ENCODE measurements at places on chromosomes 3 and 15.
A peak's percentile ranks its signal among the peaks of the same experiment; 100 is the strongest.

GRCh38 chr15:101088271-101088670 is 163.6 kb downstream of the CHSY1 start:
- no peak for DNase-seq

DNA sequence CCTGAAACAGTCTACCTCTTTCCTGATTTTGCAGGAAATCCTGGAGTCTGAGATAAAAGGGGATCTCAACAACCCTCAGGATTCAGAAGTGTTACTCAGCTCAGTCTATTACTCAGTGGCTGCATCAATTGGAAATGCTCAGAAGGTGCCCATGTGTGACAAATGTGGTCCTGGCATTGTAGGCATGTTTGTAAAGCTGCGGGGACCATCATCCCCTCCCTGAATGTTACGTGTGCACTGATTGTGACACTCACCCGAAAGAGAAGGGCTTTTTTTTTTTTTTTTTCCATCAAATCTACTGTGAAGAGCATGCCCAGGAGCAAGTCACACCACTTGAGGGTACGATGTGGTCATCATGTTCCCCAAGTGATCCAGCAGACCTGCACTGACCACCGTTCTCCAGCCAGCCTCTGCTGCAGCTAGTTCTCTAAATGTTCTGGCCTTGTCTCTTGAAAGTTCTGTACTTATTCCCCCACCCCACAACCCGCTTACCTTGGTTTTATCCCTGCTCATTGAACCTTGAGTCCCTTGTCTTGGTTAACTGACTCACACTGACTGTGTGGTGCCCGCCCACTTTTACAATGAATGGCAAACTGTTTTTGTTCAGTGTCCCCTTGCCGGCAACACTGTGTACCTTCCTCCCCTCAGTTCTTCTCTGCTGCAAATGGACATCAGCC is 19.8 kb downstream of the ST3GAL6 start:
- DNase-seq = no peak

DNA sequence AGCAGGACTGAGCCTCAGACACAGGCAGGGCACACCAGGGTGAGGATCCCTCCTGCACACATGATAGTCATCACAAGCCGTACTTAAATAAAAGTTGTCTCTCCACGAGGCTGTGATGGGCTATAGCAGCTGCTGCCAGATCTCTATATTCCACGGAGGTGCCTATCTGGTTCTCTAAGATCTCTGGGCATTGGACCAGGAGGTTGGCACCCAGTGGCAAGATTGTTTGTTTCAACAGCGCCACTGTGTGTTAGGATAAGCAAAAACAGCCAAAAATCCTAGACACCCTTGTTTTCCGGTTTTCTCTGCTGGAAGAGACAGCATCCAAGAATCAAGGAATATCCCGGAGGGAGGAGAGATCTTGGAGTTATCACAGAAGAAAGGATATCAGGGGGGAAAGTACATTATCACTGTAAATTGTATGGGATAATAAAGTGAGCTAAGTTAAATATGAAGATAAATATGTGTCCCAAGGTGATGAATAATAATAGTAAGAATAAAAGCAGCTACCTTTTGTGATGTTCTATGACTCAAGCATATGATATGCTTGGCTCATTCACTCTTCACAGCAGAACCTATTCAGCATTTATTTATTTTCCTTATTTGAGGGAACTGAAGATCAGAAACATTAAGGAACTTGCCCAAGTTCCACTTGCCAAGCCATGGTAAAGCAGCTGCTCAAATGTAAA is 90.6 kb upstream of the AKAP13 start:
- DNase-seq = no peak

DNA sequence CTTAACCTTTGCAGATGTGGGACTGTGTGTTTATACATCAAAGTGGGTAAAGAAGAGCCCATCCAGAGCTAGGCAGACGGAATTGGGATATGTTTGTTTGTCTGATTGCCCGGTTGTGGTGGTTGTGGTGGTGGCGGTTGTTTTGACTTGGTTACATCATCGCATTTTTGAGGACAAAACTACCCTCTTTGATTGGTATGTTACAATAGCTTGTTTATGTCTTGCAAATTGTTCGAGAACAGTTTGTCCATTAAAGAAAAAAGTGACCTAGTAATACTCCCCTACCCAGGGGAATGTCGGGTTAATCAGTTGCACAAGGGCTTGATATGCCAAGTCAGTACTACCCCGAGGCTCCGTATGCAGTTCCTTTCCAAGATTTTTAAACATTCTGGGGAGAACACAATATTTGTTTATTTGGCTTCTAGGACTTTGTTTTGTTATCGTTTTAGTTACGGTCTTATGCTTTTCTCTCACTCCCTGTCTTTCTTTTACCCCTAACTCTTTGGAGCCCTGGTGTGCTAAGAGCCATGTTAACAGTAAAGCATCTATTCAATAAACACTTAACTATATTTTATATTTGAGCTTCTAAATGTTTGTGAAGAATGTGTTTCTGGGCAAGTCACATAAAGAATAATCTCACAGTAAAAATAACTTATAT is 315.4 kb downstream of the LPP start:
- no peak for DNase-seq

- no peak for DNase-seq
Observed at GRCh38 chr3:142894493-142894892, 5.6 kb upstream of the PCOLCE2 start.

DNA sequence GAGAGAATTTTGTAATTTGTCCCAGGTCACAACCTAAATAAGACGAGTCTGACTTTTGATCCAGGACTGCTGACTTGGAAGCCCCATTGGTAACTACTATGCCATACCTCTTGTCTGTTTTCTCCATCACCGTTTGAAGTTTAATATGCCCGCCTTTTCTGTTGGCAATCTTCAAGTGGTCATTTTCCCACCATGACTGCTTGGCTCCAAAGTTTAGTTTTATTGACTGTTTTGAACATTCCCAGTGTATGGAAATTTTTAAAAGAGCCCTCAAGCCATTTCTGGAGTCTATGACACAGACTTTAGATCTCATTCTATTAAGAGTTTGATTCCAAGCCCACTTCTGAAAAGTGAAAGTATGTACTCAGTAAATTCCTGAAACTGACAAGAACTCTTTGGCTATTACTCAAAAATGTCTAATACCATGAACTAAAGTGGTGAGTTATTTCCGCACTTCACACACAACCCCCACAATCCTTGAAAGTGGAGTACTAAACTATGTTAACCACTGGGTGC is 136.7 kb upstream of the ADAMTS9 start:
- DNase-seq = no peak

DNA sequence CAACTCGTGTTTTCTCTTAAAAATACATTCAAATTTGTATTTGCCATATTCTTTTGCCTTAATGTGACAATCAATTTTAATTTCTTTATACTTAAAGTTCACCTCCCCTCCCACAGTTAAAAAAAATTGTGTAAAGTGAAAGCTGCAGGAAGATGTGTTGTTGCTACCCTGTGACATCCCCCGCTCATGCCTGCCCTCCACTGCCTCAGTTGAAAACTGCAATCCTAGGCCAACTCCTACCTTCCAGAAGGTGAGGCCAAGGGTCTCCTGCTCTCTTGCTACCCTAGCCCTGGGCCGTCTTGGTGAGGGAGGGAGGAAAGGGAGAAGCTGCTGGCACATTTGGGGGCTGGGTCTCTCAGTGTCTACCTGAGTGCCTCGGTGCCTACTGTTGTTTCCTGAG is 57.0 kb upstream of the CMTM7 start:
- peak; percentile 60 for DNase-seq

DNA sequence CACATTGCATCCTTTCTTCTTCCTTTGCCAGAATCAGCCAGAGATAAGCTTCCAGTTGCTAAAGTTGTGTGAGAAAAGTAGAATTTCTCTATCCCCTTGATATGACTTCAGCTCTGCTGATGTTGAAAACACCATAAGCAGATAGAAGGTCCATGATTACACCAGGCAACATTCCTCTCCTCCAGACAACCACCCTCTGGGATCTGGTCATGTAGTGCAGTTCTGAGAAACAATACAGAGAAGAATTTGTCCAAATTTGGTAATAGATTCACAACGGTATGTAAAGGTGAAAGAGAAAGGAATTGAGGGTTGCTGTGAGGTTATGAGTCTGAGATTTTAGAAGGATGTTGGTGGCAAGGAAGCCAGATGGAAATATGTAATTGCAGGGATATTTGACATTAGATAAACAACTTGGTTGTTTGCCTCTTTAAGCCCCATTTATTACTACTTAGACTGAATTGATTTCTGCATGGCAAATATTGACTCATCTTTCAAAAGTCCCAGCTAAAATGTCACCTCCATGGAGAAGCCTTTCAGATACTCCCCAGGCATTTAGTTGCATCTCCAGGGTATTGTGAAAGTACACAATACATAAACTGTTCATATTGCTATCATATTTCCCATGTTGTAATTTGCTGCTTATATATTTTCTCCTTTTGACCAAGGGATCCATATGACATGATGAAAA is 134.9 kb downstream of the GAP43 start:
- DNase-seq = no peak

DNA sequence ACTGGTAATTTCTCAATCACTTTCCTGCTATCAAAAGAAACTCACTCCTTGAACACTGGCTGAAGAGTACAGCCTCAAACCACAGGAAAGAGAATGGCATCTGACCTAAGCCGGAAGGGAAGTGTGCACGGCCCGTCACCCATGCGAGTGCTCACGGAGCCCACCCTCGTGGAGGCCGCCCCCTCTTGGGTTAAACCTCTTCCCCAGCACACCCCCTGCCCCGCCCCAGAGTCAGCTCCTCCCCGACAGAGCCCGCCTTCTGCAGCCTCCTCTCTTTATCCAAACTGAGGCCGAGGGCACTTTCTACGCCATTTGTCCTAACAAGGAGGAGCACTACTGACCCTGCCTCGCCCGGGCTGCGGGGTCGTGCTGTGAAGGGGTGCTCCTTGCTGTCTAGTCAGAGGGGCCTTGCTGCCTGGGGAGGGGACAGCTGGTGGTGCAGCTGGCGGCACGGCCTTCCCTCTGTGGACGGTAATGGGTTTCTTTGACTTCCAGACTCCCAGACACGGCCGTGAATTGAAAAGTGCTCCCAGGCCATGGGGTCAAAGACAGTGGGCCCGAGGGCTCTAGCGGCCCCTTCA is 137.7 kb downstream of the NSMCE3 start:
- no peak for DNase-seq

GRCh38 chr15:94237903-94238302 is 6.5 kb downstream of the MCTP2 start:
- DNase-seq = no peak

GRCh38 chr3:128597900-128598299 is 52.7 kb downstream of the RPN1 start:
- DNase-seq = no peak

DNA sequence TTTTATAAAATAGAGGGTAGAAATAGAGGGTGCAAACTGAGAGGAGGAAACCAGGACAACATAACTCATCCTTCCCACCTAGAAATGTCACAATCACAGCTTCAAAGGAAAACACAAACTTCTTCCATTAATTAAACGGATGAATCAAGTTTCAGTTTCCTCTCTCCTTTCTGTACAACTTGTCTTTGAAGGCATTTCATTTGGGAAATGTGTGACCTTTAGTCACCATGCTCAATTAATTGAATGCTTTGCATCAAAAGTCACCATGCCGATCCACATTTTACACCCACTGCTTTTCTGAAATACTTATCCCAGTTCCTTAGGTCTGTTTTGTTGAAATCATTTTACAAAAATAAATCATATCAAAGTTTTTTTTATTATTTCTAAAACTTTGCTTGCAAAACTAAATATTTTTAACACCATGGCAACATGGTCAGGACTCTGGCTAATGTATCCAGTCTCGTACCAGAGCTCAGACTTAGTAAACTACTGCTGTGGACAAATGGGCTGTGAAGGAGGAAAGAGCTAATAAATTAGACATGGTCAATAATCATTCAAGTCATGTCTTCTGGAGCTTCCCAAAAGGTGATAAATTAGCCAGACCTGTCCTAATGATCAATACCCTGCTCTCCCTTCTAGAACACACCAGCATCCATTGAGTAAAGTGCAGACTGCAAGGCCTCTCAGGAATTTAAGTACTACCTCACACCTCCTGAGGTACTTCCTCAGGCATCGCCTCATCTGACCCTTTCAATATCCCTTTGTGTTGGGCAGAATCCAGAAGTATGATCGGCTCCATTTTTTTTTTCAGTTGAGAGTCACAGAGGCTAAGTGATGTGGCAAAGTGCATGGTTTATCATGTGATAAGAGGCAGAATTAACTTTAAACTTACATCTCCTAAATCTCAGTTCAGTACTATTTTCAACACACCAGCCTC is 161.3 kb downstream of the GREM1 start:
- no peak for DNase-seq

GRCh38 chr3:183192650-183193300 is 30.2 kb upstream of the LAMP3 start:
- DNase-seq = no peak

GRCh38 chr3:138740072-138740471 is 94.7 kb downstream of the PIK3CB start:
- DNase-seq = no peak

DNA sequence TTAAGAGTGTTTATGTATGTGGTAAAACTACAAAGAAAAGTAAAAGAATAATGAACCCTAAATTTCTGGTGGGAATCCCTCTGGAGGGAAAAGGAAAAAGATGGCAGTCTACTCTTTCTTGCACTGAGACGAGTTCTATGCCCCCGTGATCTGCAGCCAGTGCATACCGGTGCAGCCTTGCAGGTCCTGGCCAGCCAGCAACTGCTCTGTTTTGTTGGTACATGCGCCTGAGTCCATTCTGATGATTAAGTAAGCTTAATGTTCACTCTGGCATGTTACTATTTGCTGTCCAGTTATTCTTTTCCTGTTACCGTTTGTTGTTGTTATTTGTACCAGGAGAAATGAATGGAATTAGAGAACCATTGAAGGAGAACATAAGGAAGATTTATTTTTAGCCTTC is 95.1 kb upstream of the TMC3 start:
- no peak for DNase-seq

DNA sequence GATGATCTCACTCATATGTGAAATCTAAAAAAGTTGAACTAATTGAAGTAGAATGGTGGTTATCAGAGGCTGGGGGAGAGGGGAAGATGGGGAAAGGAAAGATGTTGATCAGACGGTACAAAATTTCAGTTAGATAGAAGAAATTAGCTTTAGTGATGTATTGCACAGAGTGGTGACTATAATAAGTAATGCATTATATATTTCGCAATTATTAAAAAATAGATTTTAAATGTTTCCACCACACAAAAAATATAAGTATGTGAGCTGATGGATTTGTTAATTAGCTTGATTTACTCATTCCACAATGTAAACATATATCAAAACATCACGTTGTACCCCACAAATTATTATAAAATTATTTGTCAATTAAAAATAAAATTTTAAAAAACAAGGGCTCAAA is 8.1 kb downstream of the SUMF1 start:
- no peak for DNase-seq

DNA sequence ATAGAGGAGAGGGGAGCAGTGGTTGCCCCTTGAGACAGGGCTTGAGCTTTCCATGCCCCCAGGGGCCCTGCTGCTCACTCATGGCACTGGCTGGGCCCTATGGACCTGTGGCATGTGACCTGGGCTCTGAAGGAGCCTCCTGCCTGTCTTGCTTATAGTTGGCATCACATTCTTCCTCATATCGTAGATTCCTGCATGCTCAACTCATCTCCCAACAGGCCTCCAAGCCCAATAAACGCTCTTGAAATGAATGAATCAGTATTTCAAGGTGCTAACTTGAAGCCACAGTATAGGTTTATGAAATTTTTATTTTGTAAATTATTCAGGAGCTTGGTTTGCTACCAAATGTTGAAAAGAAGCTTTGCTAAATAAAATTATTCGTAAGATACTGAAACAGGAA is 93.3 kb upstream of the SLC7A14 start:
- DNase-seq = no peak

GRCh38 chr3:26353097-26353496 is 269.5 kb upstream of the LRRC3B start:
- DNase-seq = no peak

- no peak for DNase-seq
Observed at GRCh38 chr15:92878593-92879053, 21.5 kb upstream of the CHD2 start.
